ENCODE measurements at places on chromosomes 13 and 19.

- DNase-seq = no peak
These were observed 1550.9 kb downstream of the PCDH9 start for GRCh38 chr13:65679240-65679639.

DNA sequence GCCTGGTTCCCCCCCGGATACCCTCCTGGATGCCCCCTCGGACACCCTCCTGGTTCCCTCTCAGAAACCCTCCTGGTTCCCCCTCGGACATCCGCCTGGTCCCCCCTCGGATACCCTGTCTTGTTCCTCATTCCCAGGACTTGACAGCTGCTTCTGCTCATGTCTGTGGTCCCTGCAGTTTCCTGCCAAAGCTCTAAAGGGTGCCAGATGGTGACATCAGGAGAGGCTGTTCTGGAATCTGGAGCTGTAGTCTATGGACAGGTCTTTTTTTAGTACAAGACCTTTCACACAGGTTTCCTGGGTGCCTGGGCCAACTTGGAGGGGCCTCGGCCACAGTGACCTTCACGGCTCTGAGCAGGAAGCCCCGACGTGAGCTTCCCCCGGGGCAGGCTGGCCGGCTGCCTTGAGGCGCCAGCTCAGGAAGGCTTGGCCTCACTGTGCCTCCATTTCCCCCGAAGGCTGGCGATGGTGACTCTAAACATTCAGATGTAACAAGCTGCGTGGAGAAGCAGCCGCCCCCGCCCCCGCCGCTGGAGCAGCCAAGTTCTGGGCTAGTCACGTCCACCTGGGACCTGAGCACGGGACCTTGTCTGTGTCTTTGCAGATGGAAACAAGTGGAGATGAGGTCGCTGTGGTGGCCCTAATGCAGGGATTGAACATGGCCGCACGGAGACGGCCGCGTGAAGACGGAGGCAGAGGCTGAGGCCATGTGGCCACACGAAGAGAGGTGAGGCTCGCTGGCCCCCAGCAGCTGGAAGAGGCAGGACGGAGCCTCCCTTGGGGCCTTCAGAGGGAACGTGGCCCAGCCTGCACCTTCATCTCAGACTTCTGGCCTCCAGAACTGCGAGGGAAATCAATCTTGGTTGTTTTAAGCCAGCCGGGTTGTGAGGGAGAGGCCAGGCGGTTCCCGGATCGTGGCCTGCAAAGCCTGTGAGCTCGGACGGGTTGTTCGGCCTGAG is 12.7 kb downstream of the SGTA start:
- no peak for DNase-seq

- peak; percentile 88 for DNase-seq
These were observed 31.7 kb downstream of the DNAJC15 start for GRCh38 chr13:43054803-43055802.

DNA sequence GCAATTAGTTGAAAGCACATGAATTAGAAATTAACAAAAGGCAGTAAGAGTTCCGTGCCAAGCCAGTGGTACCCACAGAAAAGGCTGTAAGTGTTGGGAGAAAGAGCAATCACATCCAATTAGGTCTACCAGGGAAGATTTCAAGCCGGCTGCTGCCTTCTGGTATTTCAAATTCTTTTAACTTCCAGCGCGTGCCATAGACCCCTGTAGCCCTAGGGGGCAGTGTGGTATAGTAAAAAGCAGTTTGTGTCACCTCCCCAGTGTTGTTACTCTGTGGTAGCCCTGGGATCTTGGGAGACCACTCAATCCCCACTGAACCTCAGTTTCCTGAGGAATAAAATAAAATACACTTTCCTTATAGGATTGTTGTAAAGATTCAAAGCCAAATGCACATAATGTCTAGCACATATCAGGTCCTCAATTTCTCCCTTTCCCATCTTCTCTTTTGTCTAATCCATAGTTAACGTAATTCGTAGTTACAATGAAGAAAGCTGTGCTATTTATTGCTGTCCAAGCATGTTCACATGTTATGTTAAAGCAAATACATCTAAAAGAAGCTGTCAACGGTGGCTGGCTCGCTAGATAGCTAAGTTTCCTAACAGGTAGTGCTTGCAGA is 230.2 kb downstream of the TDRD3 start:
- DNase-seq = no peak

DNA sequence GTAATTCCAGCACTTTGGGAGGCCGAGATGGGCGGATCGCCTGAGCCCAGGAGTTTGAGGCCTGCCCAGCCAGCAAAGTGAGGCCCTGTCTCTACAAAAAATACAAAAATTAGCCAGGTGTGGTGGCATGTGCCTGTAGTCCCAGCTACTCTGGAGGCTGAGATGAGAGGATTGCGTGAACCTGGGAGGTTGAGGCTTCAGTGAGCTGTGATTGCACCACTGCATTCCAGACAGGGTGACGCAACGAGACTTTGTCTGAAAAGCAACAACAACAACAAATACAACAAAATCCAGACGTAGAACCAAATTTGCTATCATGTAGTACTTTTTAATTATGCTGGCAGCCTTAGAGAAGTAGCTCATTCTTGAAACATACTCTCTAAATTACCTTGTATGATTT is 277.1 kb downstream of the KLF5 start:
- no peak for DNase-seq

DNA sequence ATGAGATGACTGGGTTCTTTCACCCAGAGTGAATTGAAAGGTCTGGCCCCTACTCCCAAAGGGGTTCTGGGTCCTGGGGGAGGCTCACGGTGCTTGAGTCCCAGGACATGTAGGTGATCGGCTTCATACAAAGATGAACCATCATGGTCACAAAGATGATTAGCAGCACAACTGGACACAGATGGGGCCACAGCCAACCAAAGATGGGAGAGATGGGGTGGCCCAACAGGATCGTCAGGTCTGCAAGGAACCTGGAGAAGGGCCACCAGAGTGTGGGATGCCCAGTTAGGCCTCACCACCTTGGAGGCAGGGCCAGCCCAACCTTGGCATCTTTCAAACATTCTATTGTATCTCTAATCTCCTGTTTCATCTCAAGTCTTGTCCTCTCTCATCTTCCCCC is 34.5 kb downstream of the SLC6A16 start:
- DNase-seq = no peak

DNA sequence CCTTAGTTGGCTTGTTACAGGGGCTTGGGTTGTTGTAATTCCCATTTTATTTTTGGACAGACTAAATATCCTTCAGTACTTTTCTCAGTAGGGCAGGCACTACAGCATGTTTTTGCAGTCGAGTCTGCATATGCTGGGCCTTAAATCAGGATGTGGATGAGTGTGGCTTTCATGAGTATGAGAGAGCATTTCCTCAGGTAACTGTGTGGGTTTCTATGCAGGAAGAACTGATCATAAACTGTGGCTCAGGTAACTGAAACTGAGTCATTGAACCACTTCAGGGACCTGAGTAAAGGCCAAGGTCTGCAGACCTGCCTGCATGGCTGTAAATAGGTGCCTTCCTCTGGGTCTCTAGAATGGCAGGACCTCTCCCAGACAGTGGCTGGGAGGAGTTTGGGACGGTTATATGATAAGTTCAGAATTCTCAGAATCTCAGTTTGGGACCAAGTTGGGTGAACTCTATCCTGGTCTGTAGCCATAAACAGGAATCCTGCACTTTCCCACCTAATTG is 112.1 kb downstream of the ZNF737 start:
- no peak for DNase-seq

DNA sequence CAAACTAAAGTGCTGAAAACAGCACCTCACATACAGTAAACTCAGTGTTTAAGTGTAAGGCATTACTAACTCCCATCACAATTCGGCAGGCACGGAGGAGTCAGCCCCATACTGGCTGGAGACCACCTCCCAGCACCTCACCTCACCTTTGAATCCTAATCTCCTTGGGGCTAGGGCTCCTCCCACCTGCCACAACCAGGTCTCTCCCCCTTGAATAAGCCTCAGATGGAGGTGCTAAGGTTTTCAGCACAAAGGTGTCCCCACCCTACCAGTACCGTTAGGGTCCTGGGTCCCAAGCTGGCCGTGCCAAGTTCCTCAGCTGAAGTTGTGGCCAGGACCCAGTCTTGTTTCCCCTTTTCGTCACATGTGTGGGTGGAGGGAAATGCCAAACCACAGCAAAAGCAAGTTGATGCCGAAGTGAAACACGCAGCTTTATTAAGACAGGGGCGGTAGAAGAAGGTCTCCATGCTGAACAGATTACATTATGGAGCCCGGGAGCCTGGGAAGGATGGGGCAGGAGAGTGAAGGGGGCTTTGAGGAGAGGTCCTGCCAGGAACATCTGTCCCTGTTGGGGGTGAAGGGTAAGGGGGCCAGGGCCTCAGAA is at the start of gene IGFLR1:
Gene IGFLR1 (minus strand): TSS at position 332 of the 604 bp plus-strand sequence. CDS start 1,272 bp downstream, outside the sequence.
- no peak for DNase-seq

GRCh38 chr13:102970542-102970941 is 95.7 kb downstream of the SLC10A2 start:
- DNase-seq = no peak

DNA sequence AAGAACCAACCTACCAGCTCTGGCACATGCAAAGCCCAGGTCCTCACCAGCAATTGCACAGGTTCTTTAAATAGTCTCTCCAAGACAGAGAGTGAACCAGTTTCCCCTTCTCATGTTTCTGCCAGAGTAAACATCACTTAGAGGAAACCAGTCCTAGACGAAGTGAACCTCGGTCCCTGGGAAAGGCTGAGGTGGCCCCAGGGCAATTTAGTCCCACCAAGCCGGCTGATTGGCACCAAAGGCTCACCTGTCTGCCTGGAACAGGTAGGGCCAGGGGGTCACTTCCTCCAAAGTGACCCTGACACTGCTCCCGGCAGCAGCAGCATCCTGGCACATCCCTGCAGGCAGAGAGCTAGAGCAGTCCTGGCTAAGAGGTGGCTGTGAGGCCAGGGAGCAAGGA is 122.9 kb upstream of the ZNF507 start:
- DNase-seq = no peak

GRCh38 chr19:19475849-19476828 is 39.2 kb downstream of the TSSK6 start:
- no peak for DNase-seq

GRCh38 chr19:12757544-12758274 is 6.1 kb downstream of the BEST2 start:
- no peak for DNase-seq

DNA sequence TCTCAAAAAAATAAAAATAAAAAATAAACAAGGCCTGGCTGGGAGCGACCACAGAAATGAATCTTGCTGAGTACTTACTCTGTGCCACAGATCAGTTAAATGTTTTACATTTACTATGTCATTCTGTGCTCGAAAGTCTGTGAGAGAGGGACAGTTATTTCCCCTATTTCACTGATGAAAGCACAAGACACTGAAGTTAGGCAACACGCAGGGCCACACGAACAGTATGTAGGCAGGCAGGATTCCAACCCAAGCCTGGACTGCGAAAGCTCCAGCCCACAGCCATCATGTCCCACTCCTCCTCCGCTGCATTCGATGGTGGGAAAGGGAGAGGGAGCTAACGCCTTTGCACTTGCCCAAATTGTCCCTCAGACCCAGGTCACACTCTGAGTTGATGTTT is 34.2 kb downstream of the RUBCNL start:
- no peak for DNase-seq

DNA sequence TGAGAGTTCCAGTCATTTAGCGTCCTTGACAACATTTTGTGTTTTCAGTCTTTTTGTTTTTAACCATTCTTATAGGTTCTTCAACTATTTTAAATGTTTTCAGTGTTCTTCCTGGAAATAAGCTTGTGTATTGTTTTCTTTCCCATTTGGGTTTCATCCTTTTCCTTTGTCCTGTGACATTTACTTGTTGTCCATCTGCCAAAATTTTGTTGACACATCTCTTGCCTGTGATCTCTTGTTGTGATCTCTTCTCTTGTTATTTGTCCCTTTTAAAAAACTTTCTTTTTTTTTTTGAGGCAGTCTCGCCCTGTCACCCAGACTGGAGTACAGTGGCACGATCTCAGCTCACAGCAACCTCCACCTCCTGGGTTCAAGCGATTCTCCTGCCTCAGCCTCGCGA is 96.5 kb downstream of the PDS5B start:
- DNase-seq = no peak

- no peak for DNase-seq
These were observed 19.2 kb downstream of the SIGLEC8 start for GRCh38 chr19:51439021-51439465.

GRCh38 chr19:38283271-38283670 is 18.9 kb downstream of the SPINT2 start:
- no peak for DNase-seq

DNA sequence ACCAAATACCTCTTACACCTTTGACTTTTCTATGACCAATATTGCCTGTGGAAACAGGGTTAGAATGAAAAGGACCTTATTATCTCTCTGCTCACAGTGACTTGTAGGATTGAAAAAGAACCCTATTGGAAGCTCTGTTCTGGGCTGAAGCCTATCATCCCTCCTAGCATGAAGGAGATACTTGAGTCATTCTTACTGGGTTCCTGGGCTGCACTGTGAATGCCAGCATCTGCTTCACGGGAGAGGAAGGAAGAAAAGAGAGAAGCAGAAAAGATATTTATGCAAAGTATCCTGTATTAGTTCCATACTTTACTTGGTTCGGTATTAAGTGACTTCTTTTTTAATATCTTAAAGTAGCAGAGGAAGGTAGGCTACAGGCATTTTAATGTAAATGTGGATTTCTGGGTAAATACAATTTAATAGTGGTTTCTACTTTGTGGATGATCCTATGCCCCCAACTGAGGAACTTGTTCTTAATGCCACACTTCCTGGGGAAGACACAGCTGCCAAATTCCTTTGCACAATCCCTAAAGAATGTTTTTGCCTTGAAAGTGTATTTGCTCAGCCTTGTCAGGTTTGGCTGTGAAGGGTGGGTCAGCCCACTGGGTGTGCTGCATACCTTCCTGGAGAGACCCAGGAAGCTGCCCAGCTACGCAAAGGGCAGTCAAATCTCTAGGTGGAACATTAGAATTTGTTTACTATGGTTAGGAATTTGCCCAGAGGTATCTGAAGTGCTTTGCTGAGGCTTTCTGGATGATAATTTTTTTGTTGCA is 13.7 kb upstream of the SCEL start:
- DNase-seq = no peak

DNA sequence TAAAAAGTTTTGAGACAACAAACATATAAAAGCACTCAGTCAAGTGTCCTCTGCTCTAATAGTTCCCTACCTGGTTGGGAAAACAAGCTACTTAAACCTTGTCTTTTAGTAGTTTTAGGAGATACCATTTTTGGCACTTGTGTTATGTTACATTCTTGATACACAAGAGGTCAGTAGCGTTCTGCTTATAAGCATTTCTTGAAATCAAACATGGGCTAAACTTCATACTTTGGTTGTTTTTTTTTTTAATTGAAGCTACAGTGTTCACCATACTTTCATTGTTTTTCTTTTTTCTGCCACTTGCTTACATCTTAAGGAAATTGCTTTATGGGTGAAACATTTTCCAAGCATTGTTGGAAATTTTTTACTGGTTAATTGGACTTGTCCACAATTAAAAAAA is 12.9 kb downstream of the NHLRC3 start:
- DNase-seq = no peak

DNA sequence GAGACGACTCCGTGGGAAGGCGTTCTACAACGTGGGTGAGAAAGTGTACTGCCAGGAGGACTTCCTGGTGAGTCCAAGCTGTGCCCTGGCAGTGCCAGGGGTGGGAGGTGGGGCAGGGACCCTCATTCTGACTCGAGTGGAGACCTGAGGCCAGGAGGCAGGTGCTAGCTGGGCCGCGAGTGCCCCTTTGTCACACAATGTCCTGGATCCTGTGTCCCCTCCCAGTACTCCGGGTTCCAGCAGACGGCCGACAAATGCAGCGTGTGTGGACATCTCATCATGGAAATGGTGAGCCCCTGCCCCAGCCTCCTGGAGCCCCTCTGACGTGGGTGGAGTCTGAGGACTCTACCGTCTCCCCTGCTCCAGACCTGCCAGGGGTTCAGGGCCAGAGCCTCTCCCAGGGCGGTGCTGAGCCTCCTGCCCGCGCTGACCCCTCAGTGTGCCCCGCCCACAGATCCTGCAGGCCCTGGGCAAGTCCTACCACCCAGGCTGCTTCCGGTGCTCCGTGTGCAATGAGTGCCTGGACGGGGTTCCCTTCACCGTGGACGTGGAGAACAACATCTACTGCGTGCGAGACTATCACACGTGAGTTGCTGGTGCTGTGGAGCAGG is 11.6 kb downstream of the WTIP start:
- no peak for DNase-seq
